ENCODE measurements at places on chromosomes 12 and 14. TPM values are rescaled to one million over a fixed set of nuclear protein-coding genes. Genes with fewer than 3 reads are reported as not detected.

GRCh38 chr14:102138535-102138934, 1.2 kb upstream of the WDR20 start:
- no peak for DNase-seq

- DNase-seq = no peak
Measured at GRCh38 chr12:24054416-24054815, 104.9 kb upstream of the SOX5 start.

DNA sequence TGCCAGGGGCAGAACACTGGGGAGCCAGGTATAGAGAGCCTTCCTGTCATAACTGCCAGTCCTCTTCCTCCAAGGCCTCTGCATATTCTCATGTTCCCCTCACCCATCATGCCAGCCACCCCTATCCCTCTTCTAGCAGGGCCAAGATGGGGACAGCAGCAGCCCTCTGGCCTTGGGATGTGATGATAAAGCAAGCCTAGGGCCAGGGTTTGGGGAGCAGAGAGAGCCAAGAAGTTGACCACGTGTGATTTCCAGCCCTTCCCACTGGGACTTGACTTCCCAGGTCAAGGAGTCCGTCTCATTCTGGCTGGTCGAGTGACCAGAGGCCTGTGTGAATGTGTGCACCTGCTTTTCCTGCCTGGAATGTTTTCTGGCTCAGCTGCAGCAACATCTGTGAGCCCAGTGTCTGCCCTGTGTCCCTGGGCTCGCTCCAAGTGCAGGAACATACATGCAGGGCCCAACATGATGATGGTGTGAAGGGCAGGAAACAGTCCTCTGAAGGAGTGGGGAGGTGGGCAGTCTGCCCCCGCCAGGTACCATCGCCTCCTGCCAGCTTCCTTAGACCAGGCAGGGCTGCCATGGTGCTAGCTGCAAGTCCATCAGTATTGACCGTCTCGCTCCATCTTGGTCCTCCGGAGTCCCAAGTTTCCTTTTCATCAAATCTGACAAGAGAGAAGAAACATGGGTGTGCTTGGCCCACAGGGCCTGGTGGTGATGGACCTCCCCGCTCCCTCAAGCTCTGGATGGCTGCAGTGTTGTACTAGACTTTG, 21.0 kb downstream of the VASH1 start:
- DNase-seq = no peak

- no peak for DNase-seq
Measured at GRCh38 chr14:91418387-91419043, 895 bp upstream of the CCDC88C start.

DNA sequence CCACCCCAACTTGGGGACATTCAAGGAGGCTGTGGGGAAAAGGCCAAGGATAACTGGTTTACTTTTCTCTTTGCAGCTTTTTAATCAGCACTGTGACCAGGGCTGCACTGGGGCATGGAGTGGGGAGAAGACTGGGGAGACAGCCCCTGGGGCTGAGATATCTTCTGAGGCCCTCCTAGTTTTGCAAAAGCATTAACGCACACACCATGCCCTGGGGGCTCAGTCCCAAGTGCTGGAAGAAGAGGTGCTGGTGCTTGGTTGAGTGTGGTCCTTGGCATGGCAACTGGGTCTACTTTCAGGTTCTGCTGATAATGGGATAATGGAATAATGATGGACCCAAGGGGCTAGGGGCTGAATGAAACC, 9.4 kb upstream of the SMARCD1 start:
- DNase-seq = no peak

GRCh38 chr12:52312086-52312485, 9.1 kb downstream of the KRT83 start:
- DNase-seq = no peak

- DNase-seq = no peak
Measured at GRCh38 chr12:45334396-45334795, 118.5 kb downstream of the ANO6 start.

DNA sequence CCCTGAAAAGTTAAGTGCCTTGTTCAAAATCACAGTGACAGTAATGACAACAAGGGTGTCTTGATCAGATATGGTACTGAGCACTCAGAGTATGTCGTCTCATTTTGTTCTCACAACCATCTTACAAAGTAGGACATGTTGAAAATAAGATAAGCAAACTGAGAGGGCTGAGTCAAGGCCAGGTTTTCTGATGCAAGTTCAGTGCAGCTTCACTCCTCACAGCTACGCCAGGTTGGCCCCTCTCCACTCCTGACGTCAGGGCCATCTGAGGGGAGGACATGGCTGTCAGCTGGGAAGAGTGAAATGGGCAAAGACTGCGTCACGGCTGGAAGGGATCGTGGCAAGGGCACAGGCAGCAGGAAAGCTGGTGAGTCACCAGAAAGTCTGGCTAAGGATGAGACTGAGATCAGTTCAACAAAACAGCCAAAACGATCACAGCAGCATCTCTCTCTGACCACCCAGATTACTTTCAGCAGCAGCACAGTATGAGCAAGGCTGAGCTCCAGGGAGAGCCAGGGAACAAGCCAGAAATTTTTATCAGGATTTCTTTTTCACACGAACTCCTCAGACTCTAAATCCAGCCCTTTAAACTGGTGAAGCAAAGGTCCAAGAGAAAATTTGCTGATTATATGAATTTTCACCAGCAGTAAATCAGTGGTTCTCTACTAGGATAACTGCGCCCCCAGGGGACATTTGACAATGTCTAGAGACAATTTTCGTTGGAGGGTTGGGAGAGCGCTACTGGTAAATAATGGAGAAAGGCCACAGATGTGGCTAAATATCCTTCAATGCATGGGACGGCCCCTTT, 297.9 kb upstream of the AMIGO2 start:
- DNase-seq = no peak

- no peak for DNase-seq
Measured at GRCh38 chr12:31740628-31741027, 11.8 kb upstream of the AMN1 start.

DNA sequence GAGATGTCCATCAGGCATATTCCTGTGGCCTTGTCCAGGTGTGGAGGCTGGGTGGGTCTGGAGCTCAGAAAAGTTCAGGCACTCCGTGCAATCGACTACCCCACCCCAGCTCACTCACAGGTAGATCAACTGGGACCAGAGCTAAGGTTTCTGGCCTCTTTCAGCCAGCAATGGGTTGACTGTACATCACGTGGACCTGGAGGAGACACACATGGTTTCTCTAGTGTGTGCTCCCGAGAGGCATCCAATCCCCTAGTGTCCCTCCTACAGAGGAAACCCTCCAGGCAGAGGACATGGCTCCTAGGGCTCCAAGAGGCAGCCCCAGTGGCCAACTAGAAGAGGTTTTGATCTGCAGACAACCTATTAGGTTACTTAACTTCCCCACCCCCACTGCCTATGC, 119.5 kb upstream of the RGS6 start:
- no peak for DNase-seq

GRCh38 chr14:76267322-76268046, 108.5 kb upstream of the ESRRB start:
- DNase-seq = peak; percentile 43

DNA sequence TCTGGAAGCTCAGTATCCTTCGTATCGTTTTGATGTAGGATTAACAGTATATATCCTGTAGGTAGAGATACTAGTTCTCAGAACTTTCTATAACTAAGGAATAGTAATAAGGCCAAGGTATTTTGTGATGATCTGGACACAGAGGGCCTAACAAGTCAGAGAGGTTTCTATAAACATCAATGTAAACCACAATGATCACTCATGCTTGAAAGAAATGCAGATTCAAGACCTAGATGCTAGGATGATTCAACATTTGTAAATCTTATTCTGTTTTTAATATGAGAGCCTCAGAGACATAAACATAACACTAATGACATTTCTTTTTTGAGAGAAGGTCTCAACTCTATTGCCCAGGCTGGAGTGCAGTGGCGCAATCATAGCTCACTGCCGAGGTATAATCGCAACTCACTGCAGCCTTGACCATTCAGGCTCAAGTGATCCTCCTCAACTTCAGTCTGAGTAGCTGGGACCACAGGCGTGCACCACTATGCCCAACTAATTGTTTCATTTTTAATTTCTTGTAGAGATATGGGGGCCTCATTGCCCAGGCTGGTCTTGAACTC, 16.2 kb downstream of the SUPT16H start:
- DNase-seq = no peak

GRCh38 chr14:58718226-58719205, 80.8 kb downstream of the DACT1 start:
- no peak for DNase-seq

GRCh38 chr12:1470051-1470450, 124.3 kb downstream of the FBXL14 start:
- DNase-seq = no peak

- DNase-seq = no peak
Measured at GRCh38 chr14:100738269-100738691, 11.6 kb downstream of the DLK1 start.

DNA sequence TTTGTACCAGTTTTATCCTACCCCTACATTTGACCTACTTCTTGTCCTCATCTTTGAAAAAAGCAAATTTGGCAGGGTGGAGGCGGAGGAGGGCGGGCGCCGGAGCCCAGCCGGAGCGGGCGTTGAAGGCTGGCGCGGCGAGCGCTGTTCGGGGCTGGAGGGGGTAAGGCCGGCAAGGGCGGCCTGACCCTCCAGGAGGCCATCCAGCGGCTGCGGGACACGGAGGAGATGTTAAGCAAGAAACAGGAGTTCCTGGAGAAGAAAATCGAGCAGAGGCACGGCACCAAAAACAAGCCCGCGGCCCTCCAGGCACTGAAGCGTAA, 27.2 kb downstream of the FBXO34 start:
- DNase-seq = no peak

- DNase-seq = no peak
Measured at GRCh38 chr14:37027188-37027824, 145.1 kb downstream of the SLC25A21 start.

- no peak for DNase-seq
Measured at GRCh38 chr12:49892732-49893317, 10.9 kb downstream of the FAIM2 start.

DNA sequence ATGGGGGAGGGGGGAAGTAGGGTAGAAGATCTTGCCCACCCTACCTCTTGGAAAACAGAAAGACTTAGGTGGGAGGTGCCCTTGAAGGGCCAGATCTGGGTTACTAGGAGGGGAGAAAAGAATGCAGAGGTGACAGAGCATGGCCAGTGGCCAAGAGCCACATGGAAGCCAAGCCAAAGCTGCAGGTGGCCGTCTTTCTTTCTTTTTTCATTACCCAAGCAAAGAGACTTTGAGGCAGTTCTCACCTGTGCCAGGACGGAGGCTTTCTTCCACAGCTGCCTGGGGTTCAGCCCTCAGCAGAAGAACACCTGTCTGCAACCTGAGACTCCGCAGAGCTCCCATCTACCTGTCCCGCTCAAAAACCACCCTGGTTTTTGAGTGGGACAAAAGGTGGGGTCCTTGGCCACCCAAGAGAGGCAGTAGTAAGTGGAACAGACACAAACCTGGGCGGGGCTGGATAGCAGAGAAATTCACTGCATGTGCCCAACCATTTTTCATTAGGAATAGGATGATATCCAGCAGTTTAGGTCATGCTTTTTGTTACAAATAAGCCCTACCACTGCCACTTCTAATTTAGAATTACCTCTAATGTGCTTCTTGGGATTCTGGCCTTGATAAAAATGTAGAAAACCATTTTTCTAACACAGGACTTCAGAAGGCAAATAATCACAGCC, 116.5 kb downstream of the DYRK2 start:
- no peak for DNase-seq

GRCh38 chr14:24207104-24207551, 1.6 kb downstream of the TSSK4 start:
- DNase-seq = no peak

GRCh38 chr12:52391618-52392002, 6.2 kb upstream of the KRT84 start:
- no peak for DNase-seq

DNA sequence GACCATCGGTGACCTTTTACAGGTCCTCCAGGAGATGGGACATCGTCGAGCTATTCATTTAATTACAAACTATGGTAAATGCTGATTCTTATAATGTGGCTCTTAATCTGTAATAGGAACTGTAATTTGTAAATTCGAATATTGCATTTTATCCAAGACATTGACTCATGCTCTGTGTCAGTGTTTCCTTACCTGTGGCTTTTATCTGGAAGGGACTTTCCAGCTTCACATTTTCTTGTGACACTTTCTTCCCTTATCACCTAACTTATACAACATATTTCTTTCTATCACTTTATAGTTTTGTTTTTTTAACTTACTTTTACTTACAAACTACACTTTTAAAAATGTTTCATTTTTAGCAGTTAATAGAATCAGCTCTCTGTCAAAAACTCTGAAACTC, 14.8 kb downstream of the IRAK3 start:
- DNase-seq = no peak

- DNase-seq = no peak
Measured at GRCh38 chr12:95863337-95863736, 4.6 kb downstream of the SNRPF start.

The CDKN3 gene
- polyA plus RNA-seq = 24.4 TPM

The LRRK2 gene
- polyA plus RNA-seq = 27.7 TPM

The SLC7A7 gene
- polyA plus RNA-seq = 77.6 TPM

The IFNG-AS1 gene
- polyA plus RNA-seq = 0.08 TPM

Measured in left renal cortex interstitium (tissue), 4 donors.